Left lung (tissue), 14 donors: ENCODE measurements at places on chromosomes 2 and 18. TPM values are rescaled to one million over a fixed set of nuclear protein-coding genes. Genes with fewer than 3 reads are reported as not detected.
A peak's percentile ranks its signal among the peaks of the same experiment; 100 is the strongest.

The MPP4 gene
- total RNA-seq: not detected

DNA sequence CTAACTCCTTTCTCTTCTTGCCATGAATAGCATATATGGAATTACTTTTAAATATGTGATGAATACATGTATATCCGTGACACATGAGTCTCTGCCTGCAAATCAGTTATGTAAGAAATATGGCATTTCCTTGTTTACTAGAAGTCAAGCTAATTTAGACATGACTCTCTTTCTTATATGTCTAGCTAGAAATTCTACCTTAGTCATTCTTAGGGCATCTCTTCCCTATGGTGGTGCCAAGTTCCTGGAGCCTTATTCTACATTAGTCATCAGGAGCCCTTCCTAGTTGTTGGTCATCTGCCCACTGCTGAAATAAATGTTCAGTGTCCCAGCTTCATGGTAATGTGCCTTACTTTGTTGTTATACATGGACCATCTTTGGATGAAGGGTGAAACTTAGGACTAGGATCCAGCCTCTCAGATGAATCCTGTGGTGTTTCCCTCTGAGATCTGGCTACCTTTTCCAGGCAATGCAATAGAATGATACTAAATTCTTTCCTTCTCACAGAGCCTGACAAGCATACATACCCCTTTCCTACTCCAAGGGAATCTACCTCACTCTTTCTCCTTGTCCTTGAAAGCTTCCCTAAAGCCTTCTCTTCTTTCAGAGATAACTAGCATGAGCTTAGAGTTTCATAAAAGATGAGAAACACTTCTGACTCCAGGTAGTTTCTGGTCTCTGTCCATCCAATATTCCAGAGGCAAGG is 415.3 kb upstream of the VWC2L start:
- no peak overlapping the region for H3K4me3 ChIP-seq
- no peak overlapping the region for H3K27ac ChIP-seq
- no peaks in the 10 kb centered on the region for H3K36me3 ChIP-seq
- H3K27me3 ChIP-seq: no peaks in the 10 kb centered on the region

GRCh38 chr18:48230467-48231113 is 178.6 kb downstream of the ZBTB7C start:
- peaks cover 10% of the 10 kb centered on the region for H3K4me1 ChIP-seq
- no peaks in the 10 kb centered on the region for H3K27me3 ChIP-seq
- no peak overlapping the region for H3K27ac ChIP-seq
- peak; percentile 51 for DNase-seq
- no peak overlapping the region for H3K4me3 ChIP-seq

GRCh38 chr2:31522786-31523185 is 58.0 kb downstream of the SRD5A2 start:
- no peak overlapping the region for H3K27ac ChIP-seq
- no peaks in the 10 kb centered on the region for H3K4me1 ChIP-seq
- no peaks in the 10 kb centered on the region for H3K27me3 ChIP-seq
- H3K4me3 ChIP-seq: no peak overlapping the region
- DNase-seq: no peak

The SCN9A gene
- total RNA-seq: 11.8 TPM

The SPATA3 gene
- total RNA-seq: not detected

GRCh38 chr2:123528996-123529707 is 495.9 kb upstream of the CNTNAP5 start:
- H3K27me3 ChIP-seq: no peaks in the 10 kb centered on the region
- no peak overlapping the region for H3K4me3 ChIP-seq
- no peak for DNase-seq

The MGAT5 gene
- 50.9 TPM for total RNA-seq

The NYAP2 gene
- 1.0 TPM for total RNA-seq

The IL1RL1 gene
- total RNA-seq: 72.2 TPM

DNA sequence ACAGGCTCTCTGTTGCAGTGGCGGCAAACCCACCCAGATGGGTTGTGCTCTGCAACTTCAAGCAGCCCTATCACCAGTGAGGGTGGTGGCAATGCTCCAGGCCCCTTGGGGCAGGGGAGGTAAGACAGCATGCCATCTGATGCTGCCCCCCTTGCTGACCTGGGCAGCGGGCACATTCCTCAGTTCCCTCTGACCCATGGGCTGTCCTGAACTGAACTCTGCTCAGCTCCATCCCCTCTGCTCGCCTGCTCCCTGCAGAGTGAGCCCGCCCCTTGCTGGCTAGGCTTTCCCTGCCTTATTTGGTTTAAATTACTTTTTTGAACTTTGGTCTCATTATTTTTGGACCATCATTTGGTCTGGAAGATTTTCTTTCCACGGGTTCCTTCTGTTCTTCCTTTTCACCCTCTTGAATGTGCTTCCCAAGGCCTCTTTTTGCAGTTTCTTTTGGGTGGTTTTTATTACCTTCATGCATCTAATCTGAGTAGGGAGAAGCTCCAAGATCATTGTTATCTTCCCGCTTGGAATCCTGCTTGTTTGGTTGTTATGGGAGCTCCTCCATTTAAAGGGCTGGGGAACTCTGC is 565.4 kb downstream of the TNS1 start:
- no peaks in the 10 kb centered on the region for H3K36me3 ChIP-seq
- H3K27ac ChIP-seq: no peak overlapping the region
- no peaks in the 10 kb centered on the region for H3K27me3 ChIP-seq
- H3K4me1 ChIP-seq: peaks cover 20% of the 10 kb centered on the region
- H3K4me3 ChIP-seq: no peak overlapping the region

- no peak for DNase-seq
- no peaks in the 10 kb centered on the region for H3K36me3 ChIP-seq
- H3K27ac ChIP-seq: no peak overlapping the region
Measured at GRCh38 chr2:26647981-26648380, 6.8 kb upstream of the CIB4 start.

DNA sequence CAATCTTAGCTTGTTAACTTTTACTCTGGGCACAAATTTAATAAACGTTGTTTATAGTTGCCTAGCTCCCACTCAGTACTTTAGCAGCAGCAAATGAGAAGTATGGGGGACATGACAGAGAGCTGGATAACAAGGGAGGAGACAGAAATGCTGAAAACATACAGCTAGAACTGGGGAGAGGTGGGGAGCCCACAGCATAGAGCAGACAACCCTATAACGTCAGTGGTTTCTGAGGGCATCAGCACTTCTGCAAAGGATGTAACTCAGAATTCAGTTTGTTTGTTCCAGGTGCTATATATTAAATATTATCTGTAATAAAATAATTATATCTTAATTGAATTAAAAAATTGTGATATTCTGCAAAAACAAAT is 1098.7 kb upstream of the FANCL start:
- no peaks in the 10 kb centered on the region for H3K27me3 ChIP-seq
- H3K27ac ChIP-seq: no peak overlapping the region
- H3K4me1 ChIP-seq: no peaks in the 10 kb centered on the region
- H3K4me3 ChIP-seq: no peak overlapping the region
- H3K36me3 ChIP-seq: no peaks in the 10 kb centered on the region

GRCh38 chr18:45619826-45620201 is 4.5 kb downstream of the SLC14A2 start:
- H3K36me3 ChIP-seq: no peaks in the 10 kb centered on the region
- peaks cover 8% of the 10 kb centered on the region for H3K4me1 ChIP-seq
- DNase-seq: no peak
- H3K27me3 ChIP-seq: no peaks in the 10 kb centered on the region

The ZSWIM2 gene
- total RNA-seq: not detected

The FAM237A gene
- total RNA-seq: not detected

DNA sequence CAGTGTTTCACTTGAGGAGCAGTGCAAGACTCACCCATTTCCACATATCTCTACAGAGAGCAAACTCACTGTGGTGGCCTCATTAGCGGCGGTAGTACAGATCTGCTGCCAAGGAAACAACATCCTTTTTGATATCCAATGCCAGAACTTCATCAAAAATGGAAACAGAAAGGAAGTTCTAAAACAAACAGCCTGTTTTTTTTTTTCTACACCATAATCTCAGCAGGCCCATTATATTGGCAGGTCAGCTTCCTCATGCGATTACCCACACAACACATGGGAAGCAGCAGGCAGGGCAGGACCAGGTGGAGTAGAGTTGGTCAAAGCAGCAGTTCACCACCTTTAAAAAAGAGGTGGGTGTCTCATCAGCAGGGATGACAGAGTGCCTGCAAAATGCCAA is 678.9 kb upstream of the CELF4 start:
- H3K4me1 ChIP-seq: no peaks in the 10 kb centered on the region
- no peak overlapping the region for H3K4me3 ChIP-seq
- no peaks in the 10 kb centered on the region for H3K27me3 ChIP-seq
- peak; percentile 45 for DNase-seq
- no peaks in the 10 kb centered on the region for H3K36me3 ChIP-seq

DNA sequence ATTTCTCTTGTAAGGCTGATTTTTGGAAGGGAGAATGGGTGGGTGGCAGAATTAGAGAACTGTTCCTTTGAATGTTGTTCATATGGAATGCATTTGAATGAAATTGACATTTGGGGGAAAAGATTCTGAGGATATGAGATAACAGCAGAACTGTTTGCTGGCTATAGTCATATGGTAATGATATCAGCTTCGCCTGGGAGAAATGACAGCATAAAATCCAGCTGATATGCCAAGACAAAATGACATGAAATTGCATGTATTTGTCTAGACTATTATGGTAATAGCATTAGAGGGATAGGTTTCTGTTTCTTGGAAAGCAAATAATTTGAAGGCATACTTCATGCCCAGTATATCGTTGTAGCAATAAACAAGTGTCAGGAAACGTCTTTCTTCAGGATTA is 150.8 kb upstream of the SPATS2L start:
- DNase-seq: no peak
- H3K4me3 ChIP-seq: no peak overlapping the region
- no peaks in the 10 kb centered on the region for H3K27me3 ChIP-seq
- H3K27ac ChIP-seq: no peak overlapping the region

The SPDYA gene
- total RNA-seq: 0.55 TPM

DNA sequence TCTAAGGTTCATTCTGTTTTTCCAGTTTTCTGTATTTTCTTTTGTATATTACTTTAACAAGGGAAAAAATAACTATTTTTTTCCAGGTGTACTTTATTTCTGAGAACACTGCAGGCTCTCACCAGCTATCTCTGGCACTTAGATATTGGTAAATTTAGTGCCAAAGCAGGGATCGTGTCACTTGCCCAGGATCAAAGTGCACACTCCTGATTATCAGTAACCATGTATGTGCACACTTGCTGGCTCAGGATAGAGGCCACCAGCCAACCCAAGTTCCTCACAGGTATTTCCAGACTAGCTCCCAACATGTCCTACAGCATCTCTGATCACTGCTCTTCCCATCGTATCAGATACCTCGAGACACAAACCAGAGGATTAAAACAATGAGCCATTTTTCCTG is 5.8 kb upstream of the FZD5 start:
- H3K27me3 ChIP-seq: no peaks in the 10 kb centered on the region
- H3K4me1 ChIP-seq: peaks cover 3% of the 10 kb centered on the region
- no peak for DNase-seq
- H3K36me3 ChIP-seq: no peaks in the 10 kb centered on the region
- no peak overlapping the region for H3K27ac ChIP-seq
- H3K4me3 ChIP-seq: no peak overlapping the region

- no peaks in the 10 kb centered on the region for H3K27me3 ChIP-seq
- H3K27ac ChIP-seq: no peak overlapping the region
- no peaks in the 10 kb centered on the region for H3K4me1 ChIP-seq
- no peak overlapping the region for H3K4me3 ChIP-seq
- no peaks in the 10 kb centered on the region for H3K36me3 ChIP-seq
Measured at GRCh38 chr2:226906163-226906693, 70.4 kb downstream of the RHBDD1 start.

GRCh38 chr18:251572-251971 is 16.3 kb downstream of the THOC1 start:
- no peaks in the 10 kb centered on the region for H3K36me3 ChIP-seq
- H3K27ac ChIP-seq: no peak overlapping the region
- no peak overlapping the region for H3K4me3 ChIP-seq
- DNase-seq: no peak
- no peaks in the 10 kb centered on the region for H3K4me1 ChIP-seq

DNA sequence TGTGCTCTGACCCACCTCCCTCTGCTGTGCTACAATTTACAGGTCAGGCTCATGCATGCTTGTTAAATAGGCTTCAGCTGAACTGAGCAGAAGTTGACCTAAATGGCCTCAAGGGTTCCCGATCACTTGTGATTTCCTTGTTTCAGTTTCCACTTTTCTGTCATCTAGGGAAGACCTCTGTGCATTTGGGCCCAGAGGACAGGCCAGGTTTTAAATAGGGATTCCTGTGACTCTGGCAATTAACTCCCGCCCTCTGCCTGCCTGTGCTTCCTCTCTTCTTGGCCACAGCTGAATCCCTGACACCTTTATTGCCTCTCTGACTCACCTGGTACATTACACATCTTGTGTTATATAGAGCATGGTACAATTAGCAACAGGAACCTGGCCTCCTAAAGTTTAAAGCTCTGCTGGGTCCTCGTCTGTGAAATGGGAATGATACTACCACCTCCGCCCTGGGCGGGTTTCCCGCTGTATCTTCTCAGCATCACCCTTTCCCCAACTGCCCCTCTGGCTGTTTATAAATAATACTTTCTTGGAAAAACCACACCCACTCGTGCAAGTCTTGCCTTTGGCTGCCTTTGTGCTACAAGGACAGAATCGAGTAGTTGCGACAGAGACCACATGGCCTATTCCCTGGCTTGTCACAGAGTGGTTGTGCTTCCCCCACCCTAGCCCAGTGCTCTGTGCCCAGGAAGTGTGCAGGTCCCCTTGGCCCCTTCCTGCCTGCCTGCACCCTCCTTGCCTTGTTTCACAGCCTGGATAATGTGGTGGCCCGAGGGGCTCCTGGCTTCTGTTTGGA is 7.9 kb downstream of the CABLES1 start:
- H3K27me3 ChIP-seq: no peaks in the 10 kb centered on the region
- H3K4me1 ChIP-seq: peaks cover 42% of the 10 kb centered on the region
- peak overlapping the region; percentile 74 for H3K27ac ChIP-seq
- no peak overlapping the region for H3K4me3 ChIP-seq
- no peak for DNase-seq

- no peaks in the 10 kb centered on the region for H3K4me1 ChIP-seq
- H3K27me3 ChIP-seq: no peaks in the 10 kb centered on the region
- peak overlapping the region; percentile 56 for H3K27ac ChIP-seq
- H3K4me3 ChIP-seq: no peak overlapping the region
- peak; percentile 58 for DNase-seq
Measured at GRCh38 chr2:24382363-24383073, 22.2 kb upstream of the ITSN2 start.

The ANKRD53 gene
- 0.52 TPM for total RNA-seq

DNA sequence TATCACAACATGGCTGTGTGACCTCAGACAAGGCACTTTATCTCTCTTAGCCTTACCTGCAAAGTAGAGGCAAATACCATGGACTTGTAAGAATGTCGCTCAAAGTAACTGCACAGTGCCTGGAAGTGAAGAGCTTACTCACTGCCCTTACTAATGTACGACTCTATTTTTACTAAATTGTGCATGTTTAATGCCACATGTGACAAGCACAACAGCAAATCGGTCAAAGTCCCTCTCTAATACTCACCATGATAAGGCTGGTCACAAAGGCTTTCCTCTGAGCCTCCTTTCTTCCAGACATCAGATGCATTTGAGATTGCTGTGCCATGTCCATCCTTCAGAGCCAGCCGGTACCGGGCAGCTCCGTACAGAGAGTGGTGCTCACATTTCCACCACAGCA is 100.4 kb upstream of the CD302 start:
- DNase-seq: no peak
- H3K4me1 ChIP-seq: peaks cover 14% of the 10 kb centered on the region
- H3K36me3 ChIP-seq: no peaks in the 10 kb centered on the region
- H3K4me3 ChIP-seq: no peak overlapping the region
- H3K27ac ChIP-seq: no peak overlapping the region

- no peak overlapping the region for H3K4me3 ChIP-seq
- no peak for DNase-seq
- no peaks in the 10 kb centered on the region for H3K27me3 ChIP-seq
Measured at GRCh38 chr2:240464514-240465241, 29.2 kb downstream of the GPC1 start.

- no peak overlapping the region for H3K27ac ChIP-seq
- no peaks in the 10 kb centered on the region for H3K36me3 ChIP-seq
- DNase-seq: no peak
- no peaks in the 10 kb centered on the region for H3K27me3 ChIP-seq
- H3K4me3 ChIP-seq: no peak overlapping the region
- H3K4me1 ChIP-seq: no peaks in the 10 kb centered on the region
Measured at GRCh38 chr2:128596396-128597120, 277.9 kb upstream of the HS6ST1 start.
